Renal cortex interstitium (tissue), 15 donors: ENCODE measurements at places on chromosomes 3 and 15. TPM values are rescaled to one million over a fixed set of nuclear protein-coding genes. Genes with fewer than 3 reads are reported as not detected.

- DNase-seq = no peak
Observed at GRCh38 chr3:180571831-180572598, 29.9 kb upstream of the TTC14 start.

ULK3 gene
- polyA plus RNA-seq = 31.1 TPM

LRRC49 gene
- polyA plus RNA-seq = 14.9 TPM

PPP1R14D gene
- polyA plus RNA-seq = 0.44 TPM
